ENCODE measurements at places on chromosomes 16 and 17. TPM values are rescaled to one million over a fixed set of nuclear protein-coding genes. Genes with fewer than 3 reads are reported as not detected.

DNA sequence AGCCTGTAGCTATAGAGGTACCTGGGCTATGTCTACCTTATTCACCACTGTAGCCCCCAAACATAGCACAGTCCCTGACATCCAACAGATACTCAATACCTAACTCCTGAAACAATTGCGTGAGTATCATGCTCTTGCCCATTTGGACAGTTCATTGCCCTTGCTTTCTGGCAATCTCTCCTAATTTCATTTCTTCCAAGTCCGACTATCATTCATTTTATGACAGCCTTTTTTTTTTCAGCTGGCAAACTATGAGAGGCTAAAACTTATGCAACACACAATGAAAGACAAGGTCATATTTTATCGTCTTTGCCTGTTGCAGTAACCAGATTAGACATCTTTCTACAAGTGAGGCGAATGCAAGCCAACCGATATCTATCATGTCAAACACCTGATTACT, 169.2 kb downstream of the RBFOX1 start:
- no peak for DNase-seq

GRCh38 chr16:4806280-4806679, 3.8 kb upstream of the ROGDI start:
- no peak for DNase-seq

DNA sequence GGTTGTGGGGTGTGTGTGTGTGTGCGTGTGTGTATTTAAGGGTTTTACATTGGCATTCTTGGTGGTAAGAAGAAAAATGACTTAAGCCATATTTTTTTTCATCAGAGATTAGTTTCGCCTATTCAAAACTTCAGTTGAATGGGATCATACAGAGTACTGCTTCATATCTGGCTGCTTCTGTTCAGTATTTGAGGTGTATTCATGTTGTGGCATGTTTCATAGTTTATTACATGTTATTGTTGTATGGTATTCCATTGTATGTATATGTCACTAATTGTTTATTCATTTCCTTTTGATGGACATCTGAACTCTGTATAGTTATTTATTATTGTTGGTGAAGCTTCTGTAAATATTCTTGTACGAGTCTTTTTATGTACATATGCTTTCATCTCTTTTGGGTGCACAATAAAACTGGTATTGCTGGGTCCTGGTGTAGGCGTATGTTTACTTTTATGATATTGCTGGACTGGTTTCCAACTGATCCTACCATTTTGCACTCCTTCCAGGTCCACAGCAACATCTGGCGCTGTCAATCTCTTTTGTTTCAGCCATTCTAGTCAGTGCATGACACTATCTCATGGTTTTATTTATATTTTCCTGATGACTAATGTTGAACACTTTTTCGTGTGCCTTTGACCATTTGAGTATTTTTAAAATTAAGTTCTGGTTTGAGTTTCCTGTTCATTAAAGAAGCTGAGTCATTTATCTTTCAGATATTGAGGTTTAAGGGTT, 77.4 kb upstream of the MAF start:
- DNase-seq: no peak

DNA sequence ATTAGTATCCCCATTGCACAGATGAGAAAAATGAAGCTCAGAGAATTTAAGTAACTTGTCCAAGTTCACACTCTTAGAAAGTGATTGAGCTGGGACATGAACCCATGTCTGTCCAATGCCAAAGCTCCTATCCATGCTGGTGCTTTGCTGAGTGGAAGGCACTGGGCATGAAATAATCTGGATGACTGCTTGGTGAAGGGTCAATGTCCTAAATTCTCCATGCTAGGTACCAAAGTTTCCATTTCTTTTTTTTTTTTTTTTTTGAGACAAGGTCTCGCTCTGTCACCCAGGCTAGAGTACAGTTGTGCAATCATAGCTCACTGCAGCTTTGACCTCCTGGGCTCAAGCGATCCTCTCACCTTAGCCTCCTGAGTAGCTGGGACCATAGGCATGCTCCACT, 153.6 kb upstream of the ERCC4 start:
- no peak for DNase-seq

- DNase-seq: no peak
Observed at GRCh38 chr17:66364508-66364907, 62.1 kb downstream of the PRKCA start.

- DNase-seq: no peak
Observed at GRCh38 chr16:53872248-53873221, 168.6 kb downstream of the FTO start.

DNA sequence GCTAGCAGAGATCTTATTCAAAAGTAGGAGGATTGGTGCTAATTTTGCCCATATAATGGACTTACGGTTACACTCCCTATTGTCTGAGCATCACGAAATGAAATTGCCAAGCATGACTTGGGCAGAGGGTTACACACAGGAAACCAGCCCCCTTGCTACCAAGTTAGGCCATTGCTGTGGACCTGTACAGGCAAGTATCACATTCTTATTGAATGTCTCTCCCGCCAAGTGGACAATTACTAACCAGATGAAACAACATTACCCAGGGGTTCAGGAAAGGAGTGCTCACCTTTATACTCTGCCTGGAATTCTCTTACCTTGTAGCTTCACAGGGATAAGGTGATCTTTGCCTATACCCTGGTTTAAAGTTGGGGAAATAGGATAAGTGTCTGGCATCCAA, 70.6 kb upstream of the TOX3 start:
- no peak for DNase-seq

GRCh38 chr17:13362341-13363122, 239.2 kb downstream of the HS3ST3A1 start:
- DNase-seq: no peak

- no peak for DNase-seq
Observed at GRCh38 chr17:64174686-64175456, 44.9 kb upstream of the ERN1 start.

DNA sequence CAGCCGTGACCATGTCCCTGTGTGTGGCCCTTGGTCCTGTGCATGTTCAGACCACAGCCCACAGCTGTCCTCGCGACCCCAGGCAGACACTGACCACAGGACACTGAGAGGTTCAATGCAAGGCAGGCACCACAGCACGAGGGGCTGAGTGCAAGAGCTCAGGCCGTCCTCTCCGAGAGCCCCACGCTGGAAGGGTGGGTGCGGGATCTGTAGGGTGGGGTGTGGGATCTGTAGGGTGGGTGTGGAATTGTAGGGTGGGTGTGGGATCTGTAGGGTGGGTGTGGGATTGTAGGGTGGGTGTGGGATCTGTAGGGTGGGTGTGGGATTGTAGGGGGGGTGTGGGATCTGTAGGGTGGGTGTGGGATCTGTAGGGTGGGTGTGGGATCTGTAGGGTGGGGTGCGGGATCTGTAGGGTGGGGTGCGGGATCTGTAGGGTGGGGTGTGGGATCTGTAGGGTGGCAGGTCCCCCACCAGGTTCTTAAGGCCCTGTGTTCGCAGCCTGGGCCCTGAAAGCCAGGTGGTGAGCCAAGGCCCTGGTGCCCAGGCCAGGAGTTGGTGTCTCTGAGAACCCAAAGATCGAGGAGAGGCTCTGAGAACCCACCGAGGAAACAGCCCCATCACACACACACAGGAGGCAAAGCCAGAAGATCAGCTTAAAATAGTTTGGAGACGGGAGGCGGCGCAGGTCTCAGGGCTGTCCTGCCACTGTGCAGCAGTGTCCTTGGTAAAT, 48.2 kb downstream of the METRNL start:
- no peak for DNase-seq

DNA sequence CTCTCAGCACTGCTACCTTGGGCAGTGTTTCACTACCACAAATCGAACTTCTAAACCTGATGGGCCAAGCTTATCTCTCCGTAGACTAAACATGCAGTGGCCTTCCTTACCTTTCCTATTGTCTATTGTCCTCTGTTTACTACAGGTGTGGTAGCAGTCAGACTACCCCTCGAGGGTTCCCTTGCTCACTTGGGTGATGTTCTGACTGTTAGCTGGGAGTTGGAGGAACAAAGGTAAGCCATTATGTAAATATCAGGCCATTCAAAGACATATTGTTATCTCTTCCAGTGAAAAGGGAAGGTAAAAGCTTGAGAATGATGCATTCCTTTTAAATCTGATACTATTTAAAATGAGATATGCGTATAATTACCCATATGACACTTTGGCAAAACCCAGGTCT, 828.3 kb upstream of the EEF2KMT start:
- no peak for DNase-seq

DNA sequence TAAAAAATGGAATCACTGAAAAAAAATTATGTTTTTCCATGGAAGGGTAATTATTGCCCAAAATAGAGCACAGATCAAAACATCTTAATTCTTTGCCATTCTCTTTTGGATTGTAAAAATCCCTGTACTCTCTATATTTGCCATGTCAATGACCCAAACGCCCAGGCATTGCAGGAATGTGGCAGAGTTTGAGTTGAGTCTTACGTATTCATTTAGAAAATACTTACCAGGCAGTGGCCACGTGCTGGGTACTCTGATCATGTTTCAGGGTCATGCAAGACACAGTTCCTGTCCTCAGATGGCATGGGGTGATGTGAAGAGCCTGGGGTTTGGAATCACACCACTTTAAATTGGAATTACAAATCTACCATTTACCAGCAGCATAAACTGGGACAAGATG, 267.7 kb downstream of the ABCC12 start:
- DNase-seq: no peak

DNA sequence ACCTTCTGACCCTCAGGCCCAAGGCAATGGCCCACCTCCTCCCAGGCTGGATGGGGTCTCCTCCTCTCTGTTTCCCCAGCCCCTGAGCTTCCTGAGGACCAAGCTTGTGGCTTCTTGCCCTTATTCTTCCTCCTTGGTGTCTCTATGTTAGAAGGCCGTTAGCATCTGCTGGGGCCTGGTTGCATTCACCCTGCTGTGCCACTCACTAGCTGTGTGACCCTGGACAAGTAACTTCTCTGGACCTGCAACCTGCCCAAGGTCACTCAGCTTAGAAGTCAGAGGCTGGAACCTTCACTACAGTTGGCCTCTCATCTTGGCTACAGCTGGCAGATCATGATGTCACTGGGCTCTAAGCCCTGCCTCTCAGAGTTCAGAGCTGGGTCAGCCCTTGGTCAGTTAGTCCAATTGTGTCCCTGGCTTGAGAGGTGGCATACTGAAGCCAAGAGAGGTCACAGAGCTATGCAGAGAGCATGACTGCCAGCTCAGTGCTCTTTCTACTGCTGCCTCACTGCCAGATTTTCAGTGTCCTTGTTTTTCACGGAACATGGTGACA, 3.0 kb downstream of the MT2A start:
- no peak for DNase-seq

- no peak for DNase-seq
Observed at GRCh38 chr17:8532021-8532420, 96.3 kb downstream of the NDEL1 start.

- DNase-seq: no peak
Observed at GRCh38 chr16:29720703-29721102, 25.1 kb downstream of the C16orf54 start.

DNA sequence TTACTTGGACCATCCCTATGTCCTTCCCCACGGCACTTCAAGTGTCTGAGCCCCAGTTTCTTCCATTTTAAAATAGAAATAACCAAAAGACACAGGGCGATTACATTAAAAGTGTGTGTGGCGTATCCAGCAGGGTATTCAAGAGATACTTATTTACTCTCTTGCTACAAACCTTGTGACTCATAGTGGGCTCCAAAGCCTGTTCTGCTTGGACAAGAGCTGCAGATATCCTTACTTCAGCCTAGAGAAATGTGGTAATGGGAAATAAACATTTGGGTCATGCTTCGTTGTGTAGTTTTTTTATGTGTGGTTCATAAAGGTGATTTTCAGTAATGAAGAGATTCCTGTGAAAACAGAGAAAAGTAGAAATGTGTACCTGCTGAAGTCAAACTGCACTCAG, 288.9 kb upstream of the CDH11 start:
- DNase-seq: no peak

GRCh38 chr16:62644030-62644812, 608.0 kb upstream of the CDH8 start:
- no peak for DNase-seq

- DNase-seq: no peak
Observed at GRCh38 chr17:40091691-40092397, 8.5 kb downstream of the NR1D1 start.

DPEP3 gene
- polyA plus RNA-seq: not detected

TBC1D3C gene
- not detected for polyA plus RNA-seq

ANKRD13B gene
- 6.1 TPM for polyA plus RNA-seq

CCL4 gene
- polyA plus RNA-seq: 0.62 TPM

BMERB1 gene
- polyA plus RNA-seq: 44.4 TPM

IKZF3 gene
- polyA plus RNA-seq: 0.14 TPM

ADAP2 gene
- polyA plus RNA-seq: 3.1 TPM

PHLPP2 gene
- 7.6 TPM for polyA plus RNA-seq

PIPOX gene
- 12.6 TPM for polyA plus RNA-seq

KRTAP16-1 gene
- polyA plus RNA-seq: not detected

LPCAT2 gene
- polyA plus RNA-seq: 9.1 TPM
